ENCODE measurements at places on chromosomes 6 and 20. TPM values are rescaled to one million over a fixed set of nuclear protein-coding genes. Genes with fewer than 3 reads are reported as not detected.

Gene SPAG4
- 1.9 TPM for total RNA-seq

Gene AIF1
- total RNA-seq: 3.4 TPM

Gene LPIN3
- 0.63 TPM for total RNA-seq

Gene GRIK2
- 245 TPM for total RNA-seq

Gene ZNF334
- 37.6 TPM for total RNA-seq

Gene KCNG1
- total RNA-seq: 27.5 TPM

Gene CLPSL2
- total RNA-seq: not detected

Gene FAM184A
- total RNA-seq: 44.8 TPM

Gene SMIM8
- 54.1 TPM for total RNA-seq

Gene IL20RA
- total RNA-seq: not detected

Gene MYCT1
- total RNA-seq: 2.2 TPM

Gene SLCO4A1
- 2.5 TPM for total RNA-seq

Gene PKIG
- 23.2 TPM for total RNA-seq

Gene SLC16A10
- 10.3 TPM for total RNA-seq

Gene BANF2
- not detected for total RNA-seq

Gene CALHM4
- not detected for total RNA-seq

Gene TAGAP
- 0.94 TPM for total RNA-seq

All from parietal lobe (tissue), 2 donors.